HCT116 (cell line): ENCODE measurements at places on chromosomes 3 and 15.
A peak's percentile ranks its signal among the peaks of the same experiment; 100 is the strongest.

DNA sequence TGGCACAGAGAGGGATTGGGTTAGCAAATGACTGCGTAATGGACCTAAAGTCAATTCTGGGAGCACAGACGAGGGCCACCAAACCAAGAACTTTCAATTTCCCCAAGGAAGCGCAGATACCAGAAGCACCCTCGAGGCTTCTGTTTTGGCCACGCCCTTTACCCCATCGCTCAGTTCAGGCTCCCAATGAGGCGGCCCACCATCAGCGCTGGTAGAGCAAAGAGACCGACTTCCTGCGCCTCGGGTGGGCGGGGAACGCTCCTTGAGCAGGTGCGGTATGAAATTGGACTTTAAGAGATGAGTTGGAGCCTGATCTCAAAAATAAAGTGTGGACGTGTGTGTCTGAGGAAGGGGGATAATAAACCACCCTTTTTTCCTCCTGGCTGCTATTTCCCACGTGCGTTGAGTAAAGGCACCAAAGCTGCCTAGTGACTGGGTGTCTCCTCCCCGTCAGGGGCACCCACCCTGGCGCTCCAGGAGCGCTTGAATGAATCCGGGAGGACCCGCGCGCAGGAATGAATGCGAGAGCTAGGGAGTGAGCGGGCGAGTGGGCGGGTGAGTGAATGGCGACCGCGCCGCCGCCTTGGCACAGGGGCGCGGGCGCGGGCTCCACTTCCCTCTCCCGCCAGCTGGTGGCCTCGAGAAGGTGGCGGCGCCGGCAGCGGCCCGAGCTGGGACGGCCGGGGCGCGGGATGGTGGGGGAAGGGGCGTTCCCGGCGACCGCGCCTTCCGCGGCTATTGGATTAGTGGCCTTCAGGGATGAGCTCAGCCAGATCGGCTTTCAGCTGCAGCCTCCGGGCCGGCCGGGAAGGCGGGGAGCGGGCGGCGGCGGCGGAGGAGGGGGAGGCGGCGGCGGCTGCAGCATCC is at the start of gene SPSB4:
Gene SPSB4, plus strand, starts transcription at position 772 of the 867 bp plus-strand sequence. CDS start 14,758 bp downstream, outside the sequence.
- DNase-seq: peak; percentile 28

DNA sequence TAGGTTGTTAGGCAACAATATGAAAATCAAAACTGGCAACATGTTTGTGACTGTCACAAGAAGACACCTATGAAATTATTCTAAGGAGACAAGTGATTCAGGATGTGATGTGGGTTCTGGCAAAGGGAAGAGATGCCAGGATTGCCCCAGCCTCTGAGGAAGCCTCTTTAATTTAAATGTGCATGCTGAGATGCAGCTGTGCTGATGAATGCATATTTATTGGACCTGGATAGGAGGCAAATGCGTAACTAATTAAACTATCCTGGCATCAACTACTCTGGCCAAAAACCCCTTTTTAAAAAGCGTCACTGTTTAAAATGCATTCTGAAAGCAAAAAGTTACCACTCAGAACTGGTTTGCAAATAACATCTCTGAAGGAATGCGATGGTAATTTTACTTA is 176.5 kb upstream of the DPH6 start:
- DNase-seq: no peak

- DNase-seq: no peak
These were observed 25.0 kb upstream of the BCL6 start for GRCh38 chr3:187770224-187770623.

DNA sequence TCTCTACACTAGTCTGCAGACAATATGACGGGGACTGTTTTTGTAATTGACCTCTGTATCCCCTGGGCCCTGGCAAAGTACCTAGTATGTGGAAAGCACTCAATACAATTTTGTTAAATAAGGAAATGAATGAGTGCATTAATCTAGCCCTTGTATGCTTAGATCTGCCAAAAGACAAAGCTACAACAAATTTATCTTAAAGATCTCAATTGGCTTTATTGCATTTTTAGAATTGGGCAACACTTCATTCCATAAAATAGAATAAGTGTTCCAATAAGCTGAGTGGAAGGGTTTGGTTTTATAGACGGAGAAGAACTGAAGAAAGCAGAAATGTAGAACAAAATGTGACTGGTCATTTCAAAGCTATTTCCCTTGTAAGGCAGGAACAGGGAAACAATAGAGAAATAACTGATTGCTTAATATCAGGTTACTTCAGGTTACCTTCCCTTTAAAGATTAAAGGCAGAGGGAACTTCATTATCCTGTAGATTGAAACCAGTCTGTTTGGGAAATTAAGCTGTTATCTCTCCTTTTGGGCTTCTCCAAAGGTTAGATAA is 108.3 kb upstream of the MME start:
- no peak for DNase-seq

DNA sequence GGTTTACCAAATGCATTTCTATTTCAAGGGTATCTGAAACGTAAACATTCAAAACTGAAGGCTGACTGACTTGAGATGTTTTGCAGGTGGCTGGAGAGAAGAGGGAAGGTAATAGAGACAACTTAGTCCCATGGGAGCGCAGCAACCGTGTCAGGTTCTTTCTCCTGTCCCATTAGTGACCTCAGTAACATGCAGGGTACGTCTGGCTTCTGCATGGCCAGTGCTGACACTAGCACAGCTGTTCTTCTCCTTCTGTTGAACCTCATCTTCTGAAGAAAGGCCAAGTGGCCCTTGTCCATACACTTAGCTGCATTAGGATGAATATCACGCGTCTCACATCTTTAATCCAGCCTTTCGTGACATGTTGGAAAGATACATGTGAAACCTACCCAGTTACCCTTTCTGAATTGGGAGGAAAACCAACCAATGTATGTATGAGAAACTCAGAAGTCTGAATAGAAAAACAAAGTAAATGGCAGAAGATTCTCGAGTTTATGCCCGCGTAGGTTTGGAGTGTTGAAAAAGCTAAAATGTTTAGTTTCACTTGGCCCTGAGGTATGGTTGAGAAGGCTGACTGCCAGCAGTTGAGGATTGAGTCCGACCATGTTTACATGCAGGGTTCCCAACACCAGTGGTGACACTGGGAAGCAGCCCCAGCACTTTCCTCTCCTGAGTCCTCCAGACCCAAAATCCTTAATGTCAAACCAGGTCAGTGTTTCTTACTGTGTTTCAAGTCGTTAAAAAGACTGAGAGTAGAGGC is 10.3 kb downstream of the NCBP2 start:
- DNase-seq: no peak

DNA sequence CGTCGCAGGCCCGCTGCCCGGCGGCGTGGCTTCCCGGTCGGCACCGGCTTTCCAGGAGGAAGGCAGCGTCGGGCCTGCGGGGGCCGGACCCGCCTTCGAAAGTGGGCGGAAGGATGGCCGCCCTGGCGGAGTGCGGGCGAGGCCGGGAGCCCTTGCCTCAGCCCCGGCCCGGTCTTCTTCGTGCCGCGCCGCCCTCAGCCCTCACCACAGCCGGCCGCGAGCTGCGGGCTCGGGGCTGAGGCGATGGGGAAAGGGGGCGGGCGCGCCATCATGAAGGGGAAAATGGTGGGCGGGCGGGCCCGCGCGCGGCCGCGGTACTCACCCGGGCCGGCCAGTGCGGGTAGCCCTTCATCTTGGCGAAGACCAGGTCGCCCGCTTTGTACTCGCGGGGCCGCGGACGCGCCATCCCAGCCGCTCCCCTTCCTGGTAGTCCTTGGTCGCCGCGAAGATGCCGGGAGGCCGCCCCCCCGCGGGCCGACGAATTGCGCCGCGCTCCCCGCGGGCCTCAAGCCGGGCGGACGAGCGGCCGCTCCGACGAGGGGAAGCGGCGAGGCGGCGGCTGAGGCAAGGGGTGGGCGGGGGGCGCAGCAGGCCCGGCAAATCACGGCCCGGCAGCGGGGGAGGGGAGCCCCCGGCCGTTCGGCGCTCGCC is 489 bp downstream of the HDGFL3 start:
- no peak for DNase-seq

DNA sequence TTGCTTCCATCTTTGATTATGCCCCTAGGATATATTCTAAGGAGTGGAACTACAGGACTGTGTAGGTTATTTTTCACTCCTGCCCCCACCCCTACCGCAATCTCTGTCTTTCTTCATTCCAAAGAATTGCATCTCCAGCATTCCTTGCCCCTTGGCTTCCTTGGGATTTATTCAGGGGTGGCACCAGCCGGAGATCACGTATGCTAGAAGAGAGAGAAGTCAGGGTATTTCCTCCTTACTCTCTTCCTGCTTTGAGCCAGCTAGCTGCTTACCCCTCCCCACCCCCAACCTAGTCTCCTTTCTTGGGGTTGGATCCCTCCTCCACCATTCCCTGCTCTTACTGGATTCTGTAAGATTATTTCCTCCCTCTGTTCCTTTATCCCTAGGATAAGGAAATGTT is 35.0 kb upstream of the DENND4A start:
- no peak for DNase-seq

- no peak for DNase-seq
These were observed 141.8 kb downstream of the EEFSEC start for GRCh38 chr3:128294999-128295468.

GRCh38 chr15:62913246-62913645 is 129.3 kb upstream of the TPM1 start:
- no peak for DNase-seq

DNA sequence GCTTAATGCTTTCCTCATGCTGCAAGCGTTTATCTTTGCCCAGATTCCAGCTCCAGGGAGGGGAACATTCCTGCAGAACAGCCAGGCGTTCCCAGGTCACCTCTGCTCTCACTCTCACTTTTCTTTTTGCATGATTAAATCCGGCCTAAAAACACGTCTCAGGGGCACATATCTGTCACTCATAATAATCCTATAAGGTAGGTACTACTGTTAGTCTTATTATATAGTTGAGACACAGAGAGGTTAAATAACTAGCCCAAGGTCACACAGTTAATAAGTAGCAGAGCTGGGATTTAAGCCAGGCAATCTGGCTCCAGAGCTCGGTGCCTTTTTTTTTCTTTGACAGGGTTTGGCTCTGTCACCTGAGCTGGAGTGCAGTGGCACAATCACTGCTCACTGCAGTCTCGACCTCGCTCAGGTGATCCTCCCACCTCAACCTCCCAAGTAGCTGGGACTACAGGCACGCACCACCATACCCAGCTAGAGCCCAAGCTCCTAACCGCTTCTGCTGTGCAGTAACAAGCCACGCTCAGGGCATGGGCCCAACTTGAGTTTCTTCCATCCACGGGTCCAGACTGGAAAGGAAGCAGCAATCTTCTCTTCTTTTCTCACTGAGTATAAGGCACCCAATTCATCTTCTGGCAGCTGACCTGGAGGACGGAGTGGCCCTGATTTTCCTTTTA is 96.5 kb downstream of the LIPC start:
- no peak for DNase-seq

- no peak for DNase-seq
These were observed 99.3 kb upstream of the SLC24A5 start for GRCh38 chr15:48021336-48022086.

GRCh38 chr3:123640740-123641462 is 56.0 kb upstream of the HACD2 start:
- no peak for DNase-seq

DNA sequence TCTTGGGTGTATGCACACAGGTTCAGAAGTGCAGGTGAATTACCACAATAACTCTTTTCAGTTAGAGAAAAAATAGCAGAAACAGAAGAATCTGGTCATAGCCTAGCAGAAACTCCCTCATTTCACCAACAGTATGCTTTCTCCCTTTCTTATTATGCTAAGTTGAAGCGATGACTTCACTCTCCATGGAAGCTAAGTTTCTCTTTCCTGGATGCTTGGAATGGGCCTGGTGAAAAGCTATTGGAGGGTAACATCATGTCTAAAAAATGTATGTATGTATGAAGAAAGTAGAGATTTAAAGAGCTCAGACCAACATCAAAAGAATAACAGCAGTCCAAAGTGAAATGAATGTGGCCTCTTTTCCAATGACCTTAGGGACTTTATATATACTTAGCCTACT is 145.5 kb downstream of the TIGIT start:
- DNase-seq: no peak

GRCh38 chr3:193905541-193906396 is 230.2 kb upstream of the HES1 start:
- no peak for DNase-seq

- no peak for DNase-seq
These were observed 33.1 kb downstream of the ZNF592 start for GRCh38 chr15:84781495-84781894.

GRCh38 chr3:107401301-107401700 is 24.1 kb downstream of the CCDC54 start:
- no peak for DNase-seq

DNA sequence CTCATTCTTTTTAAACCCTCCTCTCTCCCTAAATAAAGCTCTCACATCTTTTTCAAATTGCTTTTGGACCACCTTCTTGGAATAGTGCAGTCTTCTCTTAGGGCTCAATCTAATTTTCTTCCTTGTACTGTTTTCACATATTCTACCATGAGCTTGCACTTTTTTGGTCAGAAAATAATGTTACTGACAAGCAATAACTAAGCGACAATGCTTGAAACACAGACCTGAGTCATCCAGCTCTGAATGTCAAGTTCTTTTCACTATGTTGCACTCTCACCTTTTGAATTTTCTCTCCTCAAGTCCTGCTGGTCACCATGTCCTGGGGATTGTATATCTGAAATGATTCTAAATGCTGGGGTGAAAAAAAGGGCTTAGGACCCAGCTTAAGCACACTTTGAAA is 8.9 kb downstream of the TNFAIP8L3 start:
- no peak for DNase-seq

DNA sequence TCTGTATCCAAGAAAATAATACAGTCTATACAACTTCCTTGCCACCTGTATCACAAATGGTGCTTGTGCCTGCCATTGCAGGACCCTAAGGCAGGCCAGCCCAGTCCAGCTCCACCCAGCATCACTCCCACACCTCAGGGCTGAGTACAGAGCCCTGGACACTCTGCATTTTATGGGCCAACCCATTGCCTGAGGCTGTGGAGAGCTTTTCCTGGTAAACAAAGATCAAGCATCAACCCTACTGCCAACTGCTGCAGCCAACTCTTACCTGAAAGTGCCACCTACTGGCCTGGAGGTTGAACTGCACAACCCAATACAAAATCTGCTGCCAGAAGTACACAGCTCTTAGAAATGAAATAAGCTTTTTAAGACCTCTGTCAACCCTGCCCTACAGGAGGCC is 1082.2 kb downstream of the NAALADL2 start:
- no peak for DNase-seq

GRCh38 chr3:41592753-41593510 is 369.0 kb downstream of the ULK4 start:
- DNase-seq: no peak

GRCh38 chr15:57865294-57865693 is 158.8 kb downstream of the POLR2M start:
- DNase-seq: no peak

DNA sequence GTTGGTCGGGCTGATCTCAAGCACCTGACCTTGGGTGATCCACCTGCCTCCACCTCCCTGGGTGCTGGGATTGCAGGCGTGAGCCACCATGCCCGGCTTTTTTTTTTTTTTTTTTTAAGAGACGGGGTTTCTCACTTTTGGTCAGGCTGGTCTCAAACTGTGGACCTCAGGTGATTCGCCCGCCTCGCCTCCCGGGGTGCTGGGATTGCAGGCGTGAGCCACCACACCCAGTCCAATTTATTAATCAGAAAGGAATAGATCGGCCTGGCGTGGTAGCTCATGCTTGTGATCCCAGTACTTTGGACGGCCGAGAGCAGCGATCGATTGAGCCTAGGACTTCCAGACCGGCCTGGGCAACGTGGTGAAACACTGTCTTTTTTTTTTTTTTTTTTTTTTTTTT is 13.9 kb upstream of the GOLGA8M start:
- DNase-seq: no peak
